NCI-H524 (cell line): ENCODE measurements at places on chromosomes 7 and 10.

DNA sequence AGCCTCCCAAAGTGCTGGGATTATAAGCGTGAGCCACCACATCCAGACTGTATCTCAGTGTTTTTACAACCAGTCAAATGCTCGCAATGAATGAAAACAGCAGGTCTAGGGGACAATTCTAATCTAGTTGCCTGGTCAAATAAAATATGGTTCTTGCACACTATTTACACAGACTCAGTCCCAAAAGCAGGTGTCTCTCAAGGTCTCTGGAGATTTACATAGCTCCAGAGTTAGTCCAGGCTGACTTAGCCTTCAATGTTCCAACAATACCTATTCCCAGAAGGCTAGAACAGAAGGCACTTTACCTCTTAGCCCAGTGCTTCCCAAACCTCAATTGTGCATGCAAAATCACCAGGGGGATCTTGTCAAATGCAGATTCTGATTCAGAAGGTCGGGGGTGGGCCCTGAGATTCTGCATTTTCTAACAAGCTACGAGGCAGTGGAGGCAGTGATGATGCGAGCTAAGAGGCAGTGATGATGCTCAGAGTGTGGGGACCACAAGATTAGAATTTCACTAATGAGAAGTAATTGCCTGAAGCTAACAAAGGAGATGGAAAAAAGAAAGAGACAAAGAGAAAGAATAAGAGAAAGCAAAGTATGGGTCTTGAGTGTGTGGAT lies 6.4 kb downstream of the KIAA1549 start:
- no peak for DNase-seq

- no peak for DNase-seq
These were observed 277.4 kb downstream of the FZD1 start for GRCh38 chr7:91541641-91542040.

DNA sequence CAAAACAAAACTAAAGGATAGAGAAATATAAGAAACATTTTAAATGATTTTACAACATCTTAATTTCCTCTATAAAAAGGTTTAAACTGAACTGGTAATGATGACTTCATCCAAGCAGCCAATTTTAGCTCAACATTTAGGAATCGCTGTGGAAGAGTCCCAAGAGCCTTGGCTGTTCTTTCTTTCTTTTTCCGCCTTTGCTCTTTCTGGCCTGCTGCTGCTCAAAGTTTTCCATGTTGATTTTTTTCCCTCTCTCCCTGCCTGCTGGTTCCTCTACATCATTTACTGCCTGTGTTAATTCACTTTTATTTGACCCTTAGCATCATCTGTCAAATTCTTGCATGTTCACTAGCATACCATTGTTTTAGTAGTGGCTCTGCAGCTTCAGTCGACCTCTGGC lies 146.9 kb downstream of the EVX1 start:
- no peak for DNase-seq

GRCh38 chr10:104452977-104453376 lies 99.3 kb downstream of the CFAP58 start:
- no peak for DNase-seq

DNA sequence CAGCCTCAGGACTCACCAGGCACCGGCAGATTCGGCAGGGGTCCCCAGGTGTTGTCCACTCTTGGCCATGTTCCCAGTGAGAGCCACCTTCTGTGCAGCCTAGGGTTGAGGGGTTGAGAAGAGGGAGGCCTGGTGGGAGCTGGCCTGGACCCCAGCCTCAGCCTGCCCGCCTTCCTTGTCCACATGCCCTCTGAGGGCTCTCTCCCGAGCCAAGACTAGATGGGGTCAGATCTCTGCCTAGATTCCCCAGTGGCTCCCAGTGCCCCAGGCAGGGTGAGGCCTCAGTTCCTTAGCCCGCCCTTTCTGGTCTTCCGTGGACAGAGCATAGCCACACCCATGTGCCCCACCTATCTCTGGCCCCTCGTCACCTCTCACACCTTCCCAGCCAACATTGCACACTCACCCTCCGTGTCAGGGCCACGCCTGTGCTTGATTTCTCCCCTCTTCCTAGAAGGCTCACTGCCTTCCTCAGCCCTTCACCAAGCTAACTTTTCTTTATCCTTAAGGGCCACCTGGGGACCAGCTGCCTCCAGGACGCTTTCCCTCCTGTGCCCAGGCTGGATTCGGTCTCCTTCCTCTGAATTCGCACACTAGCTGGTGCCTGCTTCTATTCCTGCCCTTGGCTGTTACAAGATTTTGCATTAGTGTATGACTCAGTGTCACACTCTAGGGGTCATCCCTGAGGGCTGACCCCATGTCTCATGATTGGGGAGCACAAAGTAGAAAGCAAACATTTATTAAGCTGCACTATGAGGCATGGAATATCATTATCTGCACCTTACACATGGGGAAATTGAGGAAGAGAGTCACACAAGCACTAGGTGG lies 7.5 kb downstream of the KCP start:
- DNase-seq = no peak

- no peak for DNase-seq
These were observed 215.5 kb downstream of the THSD7A start for GRCh38 chr7:11616466-11616865.

GRCh38 chr7:77729574-77730348 lies 33.5 kb downstream of the RSBN1L start:
- DNase-seq = peak; percentile 27

- peak; percentile 30 for DNase-seq
These were observed 1.3 kb downstream of the ADAM22 start for GRCh38 chr7:87935384-87935706.

DNA sequence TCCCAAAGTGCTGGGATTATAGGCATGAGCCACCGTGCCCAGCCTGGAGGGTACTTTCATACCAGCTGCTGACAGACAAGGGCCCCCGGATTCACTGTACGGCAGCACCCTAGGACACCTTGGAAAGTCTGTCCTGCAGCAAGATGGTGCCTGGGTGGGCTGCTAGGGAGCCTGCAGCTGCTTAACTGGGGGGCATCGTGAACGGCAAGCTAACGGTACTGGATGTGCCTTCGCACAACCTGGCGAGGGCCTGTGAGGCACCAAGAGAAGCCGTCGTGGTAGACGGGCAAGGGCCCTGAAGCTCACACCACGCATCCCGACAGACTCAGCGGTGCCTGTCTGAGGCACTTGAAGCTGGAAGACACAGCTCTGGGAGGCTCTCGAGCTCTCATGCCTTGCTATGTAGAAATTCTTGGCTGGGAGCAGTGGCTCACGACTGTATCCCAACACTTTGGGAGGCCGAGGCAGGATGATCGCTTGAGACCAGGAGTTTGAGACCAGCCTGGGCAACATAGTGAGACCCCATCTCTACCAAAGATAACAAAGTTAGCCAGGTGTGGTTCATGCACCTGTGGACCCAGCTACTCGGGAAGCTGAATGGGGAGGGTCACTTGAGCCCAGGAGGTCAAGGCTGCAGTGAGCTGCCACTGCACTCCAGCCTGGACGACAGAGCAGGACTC lies 9.4 kb downstream of the BRAT1 start:
- no peak for DNase-seq

GRCh38 chr10:67151471-67151870 lies 225.6 kb downstream of the LRRTM3 start:
- DNase-seq = no peak

GRCh38 chr7:104895522-104896236 lies 118.3 kb upstream of the KMT2E start:
- DNase-seq = no peak
